Parietal lobe (tissue), 2 donors: ENCODE measurements at places on chromosomes 7 and 10. TPM values are rescaled to one million over a fixed set of nuclear protein-coding genes. Genes with fewer than 3 reads are reported as not detected.

PBLD gene
- 13.5 TPM for total RNA-seq

TAS2R5 gene
- total RNA-seq = 13.5 TPM

CAMK2B gene
- total RNA-seq = 94.5 TPM

SDK1 gene
- total RNA-seq = 40.7 TPM

CRHR2 gene
- total RNA-seq = 2.8 TPM

TAF6 gene
- 27.9 TPM for total RNA-seq

ACSL5 gene
- total RNA-seq = 1.3 TPM

CARD11 gene
- under 0.01 TPM for total RNA-seq

KEL gene
- 3.8 TPM for total RNA-seq

HSPA12A gene
- 39.1 TPM for total RNA-seq

NKX1-2 gene
- total RNA-seq = not detected

CFAP46 gene
- 3.8 TPM for total RNA-seq

ZNF783 gene
- total RNA-seq = 21.6 TPM

HABP2 gene
- not detected for total RNA-seq

EEPD1 gene
- 17.2 TPM for total RNA-seq

P4HA1 gene
- 27.5 TPM for total RNA-seq

SFXN3 gene
- total RNA-seq = 99.2 TPM

SPDYE6 gene
- not detected for total RNA-seq

RSU1 gene
- total RNA-seq = 30.7 TPM

UCN3 gene
- not detected for total RNA-seq

CNTNAP2 gene
- total RNA-seq = 73.9 TPM
